ENCODE measurements at places on chromosomes 5 and 9. TPM values are rescaled to one million over a fixed set of nuclear protein-coding genes. Genes with fewer than 3 reads are reported as not detected.

Gene IL33
- not detected for total RNA-seq

Gene ITGA1
- 2.2 TPM for total RNA-seq

Gene AIF1L
- 52.5 TPM for total RNA-seq

Gene SPINK6
- not detected for total RNA-seq

Gene BRIX1
- 41.5 TPM for total RNA-seq

- no peak for DNase-seq
Measured at GRCh38 chr9:14670718-14671117, 22.5 kb downstream of the ZDHHC21 start.

DNA sequence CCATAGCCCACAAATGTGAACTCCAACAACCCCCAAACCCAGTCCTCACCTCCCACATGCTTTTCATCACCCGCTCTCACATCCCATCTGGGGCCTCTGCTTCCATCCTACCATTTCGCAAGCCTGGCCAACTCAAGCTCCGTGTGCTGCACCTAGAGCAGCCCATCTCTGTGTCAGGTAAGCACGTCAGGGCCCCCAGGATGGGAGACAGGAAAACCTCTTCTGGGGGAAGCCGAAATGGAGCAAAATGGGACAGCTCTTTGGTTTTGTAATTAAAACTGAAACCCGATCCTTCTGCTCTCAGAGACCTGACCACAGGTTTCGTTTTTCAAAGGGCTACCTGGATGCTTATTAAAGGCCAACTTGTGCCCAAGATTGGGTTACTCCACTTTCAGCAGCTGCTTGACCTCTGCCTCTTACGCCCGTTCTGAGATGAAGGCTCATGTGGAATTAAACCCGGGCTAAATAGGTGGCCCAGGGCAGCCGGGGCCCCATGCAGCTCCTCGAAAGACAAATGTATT, 287.7 kb downstream of the SLIT3 start:
- DNase-seq: no peak

DNA sequence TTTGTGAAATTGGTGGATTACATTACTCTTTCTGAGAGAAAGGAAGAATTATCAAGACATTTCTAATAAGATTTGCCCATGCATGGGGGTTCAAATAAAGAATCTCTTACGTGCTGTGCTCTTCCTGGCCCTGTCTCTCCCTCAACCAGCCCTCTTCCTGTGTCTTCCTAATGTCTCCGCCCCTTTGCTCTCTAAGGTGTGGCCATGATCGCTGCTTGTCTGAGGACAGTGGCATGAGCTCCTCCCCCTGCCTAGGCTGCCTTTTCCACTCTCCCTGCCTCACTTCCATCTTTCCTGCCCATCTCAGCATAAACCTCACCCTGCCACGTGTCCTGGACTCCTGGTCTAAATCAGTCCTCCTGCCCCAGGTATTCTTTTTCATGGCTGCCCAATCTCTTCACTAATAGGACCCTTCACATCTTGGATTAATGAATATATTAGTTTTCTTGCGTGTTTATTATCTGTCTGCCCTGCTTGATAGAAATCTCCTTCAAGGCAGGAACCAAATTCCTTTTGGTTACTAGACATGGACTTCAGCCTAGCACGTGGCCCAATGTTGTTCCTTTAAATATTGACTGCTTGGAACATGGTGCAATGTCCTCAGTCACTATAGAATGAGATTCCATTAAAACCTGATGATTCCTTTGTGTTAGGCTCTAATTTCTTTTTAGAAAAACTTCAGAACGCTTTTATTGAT, 122.3 kb downstream of the MTRR start:
- DNase-seq: no peak

- no peak for DNase-seq
Measured at GRCh38 chr5:1553539-1554409, 30.0 kb upstream of the LPCAT1 start.

GRCh38 chr5:6484446-6484845, 35.8 kb downstream of the UBE2QL1 start:
- no peak for DNase-seq
